ENCODE measurements at places on chromosomes 3 and 15.

- no peak overlapping the region for H3K27ac ChIP-seq
- H3K4me1 ChIP-seq: no peaks in the 10 kb centered on the region
- H3K27me3 ChIP-seq: no peaks in the 10 kb centered on the region
- no peak for DNase-seq
- H3K4me3 ChIP-seq: no peak overlapping the region
- no peaks in the 10 kb centered on the region for H3K36me3 ChIP-seq
These were observed 22.8 kb downstream of the SATB1 start for GRCh38 chr3:18402239-18402799.

- H3K27me3 ChIP-seq: no peaks in the 10 kb centered on the region
- no peaks in the 10 kb centered on the region for H3K36me3 ChIP-seq
- H3K27ac ChIP-seq: no peak overlapping the region
- no peaks in the 10 kb centered on the region for H3K4me1 ChIP-seq
- no peak for DNase-seq
- no peak overlapping the region for H3K4me3 ChIP-seq
These were observed 160.8 kb downstream of the EPHB1 start for GRCh38 chr3:134955874-134956273.

DNA sequence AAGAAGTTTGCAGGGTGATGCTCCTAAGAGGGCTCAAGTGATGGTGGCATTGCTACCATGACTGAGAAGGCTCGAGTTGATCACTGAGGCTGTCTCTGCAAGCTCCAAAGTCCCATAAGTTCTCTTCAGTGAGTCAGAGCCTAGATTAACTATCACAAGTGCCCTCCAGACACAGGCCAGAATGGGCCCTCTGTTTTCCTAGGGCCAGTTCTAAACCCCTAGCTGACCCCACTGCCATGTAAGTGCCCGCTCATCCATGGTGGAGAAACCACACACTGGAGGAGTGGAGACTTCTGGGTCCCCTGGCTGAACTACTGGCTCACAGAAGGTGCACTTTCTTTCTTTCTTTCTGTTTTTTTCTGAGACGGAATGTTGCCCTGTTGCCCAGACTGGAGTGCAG, 87.6 kb upstream of the WNT5A start:
- no peak overlapping the region for H3K27ac ChIP-seq
- H3K4me1 ChIP-seq: no peaks in the 10 kb centered on the region
- H3K36me3 ChIP-seq: no peaks in the 10 kb centered on the region

DNA sequence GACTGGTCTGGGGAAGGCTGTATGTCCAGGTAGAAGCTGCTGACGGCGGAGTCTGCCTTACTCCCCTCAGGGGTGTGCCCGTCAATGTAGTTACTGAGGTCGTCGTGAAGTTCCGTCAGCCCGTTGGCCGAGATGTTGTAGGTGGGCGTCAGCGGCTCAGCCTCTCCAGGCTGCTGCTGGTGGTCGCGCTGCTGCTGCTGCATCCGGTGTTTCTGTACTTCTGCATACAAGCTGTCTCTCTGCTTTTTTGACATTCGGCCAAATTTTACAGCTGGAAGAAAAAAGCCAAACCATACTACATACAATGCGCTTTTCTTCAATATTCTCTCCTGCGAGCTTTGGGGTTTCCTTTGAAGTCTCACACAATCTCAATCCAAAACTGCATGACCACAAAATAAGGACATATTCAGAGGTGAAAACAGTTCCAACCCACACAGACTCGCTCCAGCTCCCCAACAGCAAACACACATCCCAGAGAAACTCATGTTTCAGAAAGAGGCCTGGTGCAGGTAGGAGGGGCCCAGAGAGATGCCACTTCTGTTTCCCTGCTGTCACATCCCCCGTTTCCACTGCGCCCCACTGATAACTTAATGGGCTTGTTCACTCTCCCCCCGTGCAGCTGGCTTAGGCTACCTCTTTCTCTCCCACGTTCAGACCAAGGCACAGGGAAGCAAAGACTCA, 32.5 kb upstream of the ICE2 start:
- no peak for DNase-seq
- no peaks in the 10 kb centered on the region for H3K36me3 ChIP-seq
- no peaks in the 10 kb centered on the region for H3K4me1 ChIP-seq
- no peak overlapping the region for H3K27ac ChIP-seq
- no peaks in the 10 kb centered on the region for H3K27me3 ChIP-seq

GRCh38 chr15:70726753-70727152, 36.6 kb downstream of the UACA start:
- H3K4me3 ChIP-seq: no peak overlapping the region
- DNase-seq: no peak
- H3K36me3 ChIP-seq: no peaks in the 10 kb centered on the region
- H3K27ac ChIP-seq: no peak overlapping the region
- no peaks in the 10 kb centered on the region for H3K4me1 ChIP-seq
- H3K27me3 ChIP-seq: no peaks in the 10 kb centered on the region

GRCh38 chr15:48006031-48006511, 114.7 kb upstream of the SLC24A5 start:
- H3K4me1 ChIP-seq: no peaks in the 10 kb centered on the region
- H3K36me3 ChIP-seq: no peaks in the 10 kb centered on the region
- H3K27me3 ChIP-seq: no peaks in the 10 kb centered on the region
- H3K27ac ChIP-seq: no peak overlapping the region

DNA sequence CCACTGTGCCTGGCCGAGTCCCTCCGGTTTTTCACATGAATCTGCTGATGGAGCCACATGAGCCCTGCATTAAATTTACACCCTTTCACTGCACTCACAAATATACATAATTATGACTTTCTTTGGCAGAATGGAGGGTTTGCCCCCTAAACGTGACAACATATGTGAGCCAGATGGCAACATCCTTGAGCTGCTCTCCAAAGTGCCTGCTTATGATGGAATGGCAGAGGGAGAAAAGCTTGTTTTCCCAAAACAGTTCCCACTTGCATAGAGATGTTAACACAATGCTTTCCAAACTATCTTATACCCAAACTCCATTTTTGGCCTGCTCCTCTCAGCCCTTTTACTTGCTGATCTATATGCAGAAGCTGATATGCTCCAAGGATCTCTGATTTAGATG, 54.9 kb downstream of the ABCC5 start:
- no peak overlapping the region for H3K27ac ChIP-seq
- no peaks in the 10 kb centered on the region for H3K4me1 ChIP-seq
- H3K36me3 ChIP-seq: peaks cover 7% of the 10 kb centered on the region
- no peak for DNase-seq

GRCh38 chr3:161372321-161373260, 1.3 kb upstream of the SPTSSB start:
- DNase-seq: peak; percentile 25
- no peaks in the 10 kb centered on the region for H3K36me3 ChIP-seq
- peaks cover 13% of the 10 kb centered on the region for H3K4me1 ChIP-seq

DNA sequence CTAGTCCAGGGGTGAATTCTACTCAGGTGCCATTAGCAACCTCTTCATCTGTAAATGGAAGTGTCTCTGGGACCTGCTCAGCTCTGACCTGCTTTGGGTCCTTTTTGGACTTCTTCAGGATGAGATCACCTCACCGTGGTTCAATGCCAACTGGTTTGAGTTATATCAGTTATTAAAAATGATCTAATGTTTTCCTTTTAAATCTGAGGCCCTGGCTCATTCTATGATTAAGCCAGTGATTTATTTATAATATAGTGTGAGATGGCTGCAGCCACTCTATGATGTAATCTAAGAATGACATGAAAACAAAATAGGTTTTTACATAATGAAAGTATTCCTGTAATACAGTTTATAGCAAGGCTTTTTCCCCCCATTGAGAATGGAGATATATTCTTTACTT, 79.4 kb downstream of the LPP start:
- no peaks in the 10 kb centered on the region for H3K4me1 ChIP-seq
- no peaks in the 10 kb centered on the region for H3K36me3 ChIP-seq
- H3K4me3 ChIP-seq: no peak overlapping the region
- DNase-seq: no peak

GRCh38 chr15:100714749-100715342, 112.5 kb downstream of the ASB7 start:
- H3K27me3 ChIP-seq: no peaks in the 10 kb centered on the region
- no peaks in the 10 kb centered on the region for H3K4me1 ChIP-seq
- no peaks in the 10 kb centered on the region for H3K36me3 ChIP-seq
- DNase-seq: no peak
- no peak overlapping the region for H3K4me3 ChIP-seq
- H3K27ac ChIP-seq: no peak overlapping the region

- DNase-seq: no peak
- H3K4me1 ChIP-seq: no peaks in the 10 kb centered on the region
- H3K27me3 ChIP-seq: peaks cover 7% of the 10 kb centered on the region
- peak overlapping the region; percentile 22 for H3K4me3 ChIP-seq
- no peaks in the 10 kb centered on the region for H3K36me3 ChIP-seq
These were observed 1.2 kb downstream of the GP5 start for GRCh38 chr3:194397757-194398312.

- no peak overlapping the region for H3K27ac ChIP-seq
- DNase-seq: no peak
- no peaks in the 10 kb centered on the region for H3K4me1 ChIP-seq
- H3K4me3 ChIP-seq: no peak overlapping the region
- no peaks in the 10 kb centered on the region for H3K27me3 ChIP-seq
These were observed 342.1 kb upstream of the GRM7 start for GRCh38 chr3:6518709-6519345.

GRCh38 chr3:65854606-65855304, 184.0 kb downstream of the MAGI1 start:
- DNase-seq: peak; percentile 72
- no peaks in the 10 kb centered on the region for H3K4me1 ChIP-seq
- no peak overlapping the region for H3K4me3 ChIP-seq
- no peaks in the 10 kb centered on the region for H3K27me3 ChIP-seq

- H3K4me3 ChIP-seq: no peak overlapping the region
- H3K36me3 ChIP-seq: no peaks in the 10 kb centered on the region
- H3K4me1 ChIP-seq: no peaks in the 10 kb centered on the region
- H3K27me3 ChIP-seq: no peaks in the 10 kb centered on the region
- DNase-seq: peak; percentile 78
These were observed 18.0 kb upstream of the LOXL1 start for GRCh38 chr15:73908030-73908821.

- DNase-seq: no peak
- no peaks in the 10 kb centered on the region for H3K4me1 ChIP-seq
- no peaks in the 10 kb centered on the region for H3K36me3 ChIP-seq
- no peak overlapping the region for H3K4me3 ChIP-seq
- H3K27ac ChIP-seq: peak overlapping the region; percentile 15
These were observed 28.0 kb downstream of the PPARG start for GRCh38 chr3:12316729-12317351.

- H3K4me3 ChIP-seq: no peak overlapping the region
- no peaks in the 10 kb centered on the region for H3K4me1 ChIP-seq
- no peaks in the 10 kb centered on the region for H3K36me3 ChIP-seq
- no peak overlapping the region for H3K27ac ChIP-seq
These were observed 858.3 kb downstream of the TUSC7 start for GRCh38 chr3:117567906-117568305.

- H3K4me3 ChIP-seq: no peak overlapping the region
- no peak for DNase-seq
- H3K27me3 ChIP-seq: no peaks in the 10 kb centered on the region
- no peaks in the 10 kb centered on the region for H3K36me3 ChIP-seq
- H3K4me1 ChIP-seq: no peaks in the 10 kb centered on the region
- no peak overlapping the region for H3K27ac ChIP-seq
These were observed 14.0 kb upstream of the GK5 start for GRCh38 chr3:142239421-142239820.

GRCh38 chr3:30512576-30512975, 93.8 kb upstream of the TGFBR2 start:
- DNase-seq: no peak
- H3K36me3 ChIP-seq: no peaks in the 10 kb centered on the region
- H3K27me3 ChIP-seq: no peaks in the 10 kb centered on the region
- no peak overlapping the region for H3K27ac ChIP-seq
- no peak overlapping the region for H3K4me3 ChIP-seq
- H3K4me1 ChIP-seq: no peaks in the 10 kb centered on the region

- peak overlapping the region; percentile 33 for H3K27ac ChIP-seq
- H3K27me3 ChIP-seq: no peaks in the 10 kb centered on the region
- H3K36me3 ChIP-seq: no peaks in the 10 kb centered on the region
- H3K4me1 ChIP-seq: peaks cover 8% of the 10 kb centered on the region
- DNase-seq: no peak
- no peak overlapping the region for H3K4me3 ChIP-seq
These were observed 13.6 kb downstream of the TMOD3 start for GRCh38 chr15:51842852-51843737.

- H3K27me3 ChIP-seq: no peaks in the 10 kb centered on the region
- H3K4me1 ChIP-seq: no peaks in the 10 kb centered on the region
- DNase-seq: no peak
- H3K36me3 ChIP-seq: no peaks in the 10 kb centered on the region
- no peak overlapping the region for H3K4me3 ChIP-seq
These were observed 126.4 kb downstream of the IMPG2 start for GRCh38 chr3:101193957-101194356.

DNA sequence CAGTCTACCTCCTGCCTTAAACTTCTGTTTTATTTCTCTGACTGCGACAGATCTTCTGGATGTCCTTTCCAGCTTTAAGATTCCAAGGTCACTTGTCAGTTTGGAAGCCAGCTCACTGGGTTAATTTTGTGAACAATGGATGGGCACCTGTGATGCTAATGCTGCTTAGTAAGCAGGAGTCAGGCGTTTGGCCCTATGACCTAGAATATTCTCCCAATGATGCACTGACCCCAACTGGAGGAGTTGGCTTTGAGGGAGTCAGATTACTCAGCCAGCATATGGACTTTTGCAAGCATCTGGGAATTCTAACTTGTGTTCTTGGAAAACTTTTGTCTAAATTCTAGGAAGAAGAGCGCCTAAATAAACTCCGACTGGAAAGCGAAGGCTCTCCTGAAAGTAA, 28.1 kb downstream of the HACD3 start:
- H3K27ac ChIP-seq: no peak overlapping the region
- DNase-seq: no peak
- H3K4me1 ChIP-seq: no peaks in the 10 kb centered on the region
- H3K27me3 ChIP-seq: no peaks in the 10 kb centered on the region
- H3K4me3 ChIP-seq: no peak overlapping the region
